ENCODE measurements at places on chromosomes 1 and 21.
A peak's percentile ranks its signal among the peaks of the same experiment; 100 is the strongest.

- peaks cover 17% of the 10 kb centered on the region for H3K36me3 ChIP-seq
- H3K4me1 ChIP-seq: peaks cover 13% of the 10 kb centered on the region
- H3K27ac ChIP-seq: peak overlapping the region; percentile 95
These were observed 610 bp downstream of the RBM8A start for GRCh38 chr1:145926686-145927062.

DNA sequence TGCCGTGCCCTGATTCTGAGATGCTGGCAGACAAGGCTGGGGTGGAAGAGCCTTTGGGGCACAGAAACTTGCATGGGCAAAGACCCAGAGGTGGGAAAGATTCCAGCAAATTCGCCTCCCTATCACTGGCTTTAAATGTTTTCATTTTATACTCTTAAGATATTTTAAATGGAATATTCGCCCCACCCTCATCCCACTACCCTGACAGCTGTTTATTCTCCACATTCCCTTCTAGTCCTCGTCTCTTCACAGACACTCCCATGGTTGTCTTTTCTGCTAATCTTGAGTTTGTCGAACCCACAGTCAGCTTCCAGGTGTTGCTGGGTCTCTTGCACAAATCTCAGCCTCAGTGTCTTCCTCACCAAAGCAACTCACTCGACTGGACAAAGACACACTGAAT lies 245.0 kb downstream of the KAZN start:
- H3K36me3 ChIP-seq: no peaks in the 10 kb centered on the region
- no peak overlapping the region for H3K4me3 ChIP-seq
- H3K4me1 ChIP-seq: no peaks in the 10 kb centered on the region
- no peak for DNase-seq
- no peak overlapping the region for H3K27ac ChIP-seq

DNA sequence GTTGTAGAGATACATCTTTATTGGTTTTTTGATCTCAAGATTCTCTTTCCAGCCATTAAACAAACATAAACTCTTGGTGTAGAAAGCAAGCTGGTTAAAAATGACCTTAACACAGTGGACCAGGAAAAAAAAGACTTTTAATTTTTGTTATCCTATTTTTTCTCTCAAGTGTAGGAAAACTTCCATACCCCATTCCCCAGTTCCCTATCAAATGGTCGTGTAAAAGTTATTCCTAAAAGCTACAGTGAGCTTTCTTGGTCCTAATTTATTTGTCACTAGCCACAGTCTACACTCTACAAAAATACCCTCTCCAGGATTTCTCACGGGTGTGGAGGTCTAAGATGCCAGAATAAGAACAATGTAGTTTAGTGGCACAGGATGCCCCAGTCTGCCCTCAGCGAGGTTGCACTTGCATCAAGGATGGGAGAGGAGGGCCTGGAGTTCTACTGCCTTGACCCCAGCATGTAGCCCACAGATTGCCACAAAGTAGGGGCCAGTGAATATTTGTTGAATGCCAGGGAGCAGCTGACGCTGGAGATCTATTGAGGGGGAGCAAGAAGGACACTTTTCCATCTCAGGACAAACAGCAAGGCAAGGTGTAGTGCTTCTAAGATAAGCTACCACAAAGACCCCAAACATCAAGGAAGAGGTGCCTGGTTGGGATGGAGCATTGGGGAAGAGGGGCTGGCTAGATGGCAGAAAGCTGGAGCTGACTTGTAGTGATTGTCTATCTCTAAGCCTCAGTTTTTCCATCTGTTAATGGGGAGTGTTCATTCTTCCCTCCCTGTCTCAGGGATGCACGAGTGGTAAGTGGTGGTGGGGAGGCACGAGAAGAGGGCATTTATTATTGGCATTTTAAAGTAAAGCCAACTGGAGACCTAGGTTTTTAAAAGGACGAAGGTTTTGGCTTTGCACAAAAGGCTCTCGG lies 1.8 kb downstream of the MYCL start:
- peaks cover 17% of the 10 kb centered on the region for H3K4me1 ChIP-seq
- no peak overlapping the region for H3K27ac ChIP-seq
- no peaks in the 10 kb centered on the region for H3K36me3 ChIP-seq
- no peak for DNase-seq

GRCh38 chr1:47524272-47524671 lies 86.4 kb downstream of the FOXD2 start:
- H3K27ac ChIP-seq: no peak overlapping the region
- H3K4me3 ChIP-seq: no peak overlapping the region
- H3K27me3 ChIP-seq: peaks cover 35% of the 10 kb centered on the region
- no peaks in the 10 kb centered on the region for H3K4me1 ChIP-seq
- DNase-seq: no peak

DNA sequence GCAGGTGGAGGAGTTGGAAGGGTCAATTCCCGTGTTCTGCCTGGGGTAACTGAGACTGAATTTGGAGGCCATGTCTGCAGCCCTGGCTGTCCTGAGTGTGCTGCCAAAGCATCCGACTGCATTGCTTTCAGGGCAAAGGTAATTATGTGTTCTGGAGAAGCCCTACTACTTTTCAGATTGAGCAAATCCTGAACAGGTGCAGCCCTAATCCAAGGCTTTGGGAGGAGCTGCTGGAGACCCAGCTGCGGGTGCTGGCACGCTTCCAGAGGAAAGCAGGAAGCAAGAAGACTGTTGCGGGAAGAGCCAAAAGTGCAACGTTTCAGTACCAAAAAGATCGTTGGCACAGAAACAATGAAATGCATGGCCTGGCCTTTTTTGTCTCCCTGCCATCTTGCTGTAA lies 73.7 kb upstream of the NRIP1 start:
- no peak for DNase-seq
- H3K27ac ChIP-seq: no peak overlapping the region
- H3K4me3 ChIP-seq: no peak overlapping the region

DNA sequence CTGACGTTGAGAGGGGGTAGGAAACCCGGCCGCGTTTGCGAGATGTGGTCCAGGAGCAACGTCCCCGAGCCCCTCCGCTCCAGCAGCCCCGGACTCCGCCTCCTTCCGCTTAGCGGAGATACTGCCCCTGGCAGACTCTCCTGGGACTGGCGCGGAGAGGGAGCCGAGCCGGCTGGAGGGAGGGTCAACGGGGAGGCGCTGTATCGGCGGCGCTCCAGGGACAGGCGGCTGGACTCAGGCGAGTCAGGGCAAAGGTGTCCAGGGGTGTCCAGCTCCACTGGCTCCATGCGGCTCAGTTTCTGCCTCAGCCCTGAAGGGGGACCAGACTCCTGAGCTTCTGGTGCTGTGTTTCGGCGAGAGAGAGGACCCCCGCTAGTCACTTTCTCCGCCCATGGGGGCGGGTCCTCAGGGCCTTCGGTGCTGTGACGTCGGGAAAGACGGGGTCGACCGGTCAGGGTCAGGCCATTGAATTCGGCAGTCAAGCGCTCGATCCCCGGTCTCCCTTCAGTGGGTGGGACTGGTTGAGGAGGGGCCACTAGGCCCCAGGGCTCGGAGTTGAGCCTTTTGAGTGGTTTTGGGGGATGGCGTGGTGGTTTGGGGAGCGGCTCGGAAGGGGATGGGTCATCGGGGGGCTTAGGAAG lies 2.8 kb upstream of the LIX1L start:
- H3K4me3 ChIP-seq: peak overlapping the region; percentile 78
- peaks cover 53% of the 10 kb centered on the region for H3K4me1 ChIP-seq
- DNase-seq: peak; percentile 36
- H3K27me3 ChIP-seq: no peaks in the 10 kb centered on the region
- H3K27ac ChIP-seq: peak overlapping the region; percentile 74

GRCh38 chr21:44907225-44907965 lies 13.3 kb downstream of the ITGB2 start:
- H3K4me3 ChIP-seq: no peak overlapping the region
- H3K27ac ChIP-seq: peak overlapping the region; percentile 39
- no peak for DNase-seq
- H3K27me3 ChIP-seq: no peaks in the 10 kb centered on the region

DNA sequence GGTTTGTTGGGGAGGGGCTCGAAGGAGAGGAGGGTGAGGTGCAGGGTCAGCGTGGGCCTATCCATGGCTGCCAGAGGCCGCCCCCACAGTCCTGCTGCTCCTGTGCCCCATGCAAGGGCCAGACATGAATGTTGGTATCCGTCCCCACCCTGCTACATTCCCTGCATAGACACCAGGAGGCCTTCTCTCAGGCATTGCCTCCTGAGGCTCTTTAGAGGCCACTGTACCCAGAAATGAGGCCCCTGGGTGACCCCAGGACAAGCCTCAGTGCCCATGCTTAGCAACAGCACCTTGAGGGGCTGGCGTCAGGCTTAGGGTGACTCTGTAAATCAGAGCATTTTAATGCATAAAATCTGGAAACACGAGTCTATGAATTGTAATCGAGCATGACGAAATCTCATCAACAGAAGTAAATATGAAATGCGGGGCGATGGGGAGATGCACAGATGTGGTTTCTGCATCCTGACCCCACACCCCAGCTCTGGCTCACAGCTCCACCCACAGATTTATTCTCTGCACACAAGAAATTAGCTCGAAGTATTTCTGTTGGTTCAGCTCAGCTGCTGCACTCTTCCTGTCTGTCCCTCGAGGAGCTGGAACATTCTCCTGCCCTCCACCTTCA lies 124.0 kb upstream of the CSF3R start:
- H3K36me3 ChIP-seq: no peaks in the 10 kb centered on the region
- H3K4me1 ChIP-seq: peaks cover 30% of the 10 kb centered on the region
- no peak for DNase-seq
- H3K4me3 ChIP-seq: no peak overlapping the region
- peak overlapping the region; percentile 64 for H3K27ac ChIP-seq

GRCh38 chr1:214004014-214004413 lies 16.2 kb downstream of the PROX1 start:
- H3K4me1 ChIP-seq: no peaks in the 10 kb centered on the region
- DNase-seq: no peak
- no peak overlapping the region for H3K27ac ChIP-seq
- no peaks in the 10 kb centered on the region for H3K36me3 ChIP-seq
- no peak overlapping the region for H3K4me3 ChIP-seq
- H3K27me3 ChIP-seq: no peaks in the 10 kb centered on the region

- DNase-seq: no peak
- peaks cover 18% of the 10 kb centered on the region for H3K27me3 ChIP-seq
- no peaks in the 10 kb centered on the region for H3K4me1 ChIP-seq
- no peak overlapping the region for H3K27ac ChIP-seq
These were observed 11.6 kb downstream of the PLA2G2A start for GRCh38 chr1:19967808-19968207.

DNA sequence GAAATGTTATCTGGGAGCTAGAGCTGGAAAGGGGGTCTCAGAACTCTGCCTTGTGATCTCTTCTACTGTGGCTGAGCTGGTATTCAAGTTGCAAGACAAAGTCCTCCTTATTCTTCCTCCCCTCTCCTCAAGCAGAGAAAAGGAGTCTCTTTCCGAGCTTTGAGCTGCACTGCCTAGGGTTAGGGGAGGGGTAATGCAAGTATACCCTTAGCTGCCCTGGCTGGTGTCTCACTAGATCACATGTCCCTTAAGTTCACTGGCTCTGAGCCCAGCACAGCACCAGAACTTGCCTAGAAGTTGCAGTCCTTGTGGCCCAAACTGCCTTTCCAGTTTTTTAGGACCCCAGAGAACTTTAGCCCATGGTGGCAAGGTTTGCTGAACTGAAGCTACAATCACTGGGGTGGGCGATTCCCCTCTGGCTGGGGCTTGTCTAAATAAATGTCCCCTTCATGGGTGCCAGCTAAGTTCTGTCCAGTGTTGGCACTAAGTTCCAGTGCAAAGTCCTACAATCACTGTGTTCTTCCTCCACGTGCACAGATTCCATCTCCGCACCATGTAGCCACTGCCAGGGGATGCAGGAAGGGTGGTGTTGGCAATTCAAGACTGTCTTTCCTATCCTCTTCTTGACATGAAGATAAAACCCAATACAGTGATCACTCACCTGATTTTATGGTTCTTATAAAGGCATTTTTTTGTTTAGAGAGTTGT lies 22.7 kb upstream of the CHIA start:
- H3K27ac ChIP-seq: no peak overlapping the region
- H3K4me1 ChIP-seq: peaks cover 9% of the 10 kb centered on the region
- no peak for DNase-seq
- no peak overlapping the region for H3K4me3 ChIP-seq
- peaks cover 25% of the 10 kb centered on the region for H3K27me3 ChIP-seq

DNA sequence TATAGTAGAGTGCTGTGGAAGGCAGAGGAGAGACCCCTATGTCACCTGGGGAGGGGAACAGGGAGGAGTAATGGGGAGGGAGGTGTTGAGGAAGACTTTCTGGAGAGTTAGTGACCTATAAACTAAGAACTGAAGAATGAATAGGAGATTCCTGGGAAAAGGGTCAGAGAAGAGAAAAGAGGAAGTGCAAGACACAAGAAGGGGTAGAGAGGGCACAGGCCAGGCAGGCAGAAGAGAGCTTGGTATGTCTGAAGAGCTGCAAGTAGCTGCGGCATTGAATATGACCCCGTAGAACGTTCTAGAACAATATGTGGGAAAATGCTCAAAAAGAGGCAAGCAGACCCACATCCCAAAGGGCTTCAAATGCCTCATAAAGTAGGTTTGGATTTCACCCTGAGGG lies 361.2 kb downstream of the PRDM2 start:
- no peaks in the 10 kb centered on the region for H3K4me1 ChIP-seq
- no peak overlapping the region for H3K27ac ChIP-seq
- H3K27me3 ChIP-seq: no peaks in the 10 kb centered on the region
- no peak for DNase-seq
- H3K4me3 ChIP-seq: no peak overlapping the region

GRCh38 chr1:227886993-227887696 lies 60.6 kb downstream of the WNT9A start:
- no peaks in the 10 kb centered on the region for H3K36me3 ChIP-seq
- H3K4me3 ChIP-seq: peak overlapping the region; percentile 33
- peak; percentile 34 for DNase-seq
- peaks cover 23% of the 10 kb centered on the region for H3K4me1 ChIP-seq
- peak overlapping the region; percentile 71 for H3K27ac ChIP-seq

DNA sequence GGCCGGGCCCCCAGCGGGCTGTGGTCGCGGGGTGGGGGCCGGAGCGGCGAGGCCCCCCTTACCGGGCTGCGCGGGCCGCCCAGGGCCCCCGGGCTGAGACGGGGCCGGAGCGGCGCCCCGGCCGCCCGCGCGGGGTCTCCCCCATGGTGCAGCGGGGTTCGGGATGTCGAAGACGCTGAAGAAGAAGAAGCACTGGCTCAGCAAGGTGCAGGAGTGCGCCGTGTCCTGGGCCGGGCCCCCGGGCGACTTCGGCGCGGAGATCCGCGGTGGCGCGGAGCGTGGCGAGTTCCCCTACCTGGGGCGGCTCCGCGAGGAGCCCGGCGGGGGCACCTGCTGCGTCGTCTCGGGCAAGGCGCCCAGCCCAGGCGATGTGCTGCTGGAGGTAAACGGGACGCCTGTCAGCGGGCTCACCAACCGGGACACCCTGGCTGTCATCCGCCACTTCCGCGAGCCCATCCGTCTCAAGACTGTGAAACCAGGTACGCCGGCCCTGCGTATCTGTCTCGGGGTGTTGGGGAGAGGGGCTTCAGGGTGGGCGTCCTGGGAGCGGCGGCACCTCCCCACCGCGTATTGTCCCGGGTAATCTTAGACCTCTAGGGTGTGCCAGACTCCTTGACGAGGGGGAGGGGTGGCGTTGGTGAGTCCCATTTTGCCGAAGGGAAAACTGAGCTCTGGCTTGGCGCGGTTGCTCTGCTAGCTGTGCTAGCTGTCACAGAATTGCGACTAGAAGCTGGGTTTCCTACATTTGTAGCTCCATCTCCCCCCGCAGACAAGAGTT lies 745 bp downstream of the MAGI3 start:
- H3K4me3 ChIP-seq: peak overlapping the region; percentile 90
- H3K27ac ChIP-seq: no peak overlapping the region
- H3K4me1 ChIP-seq: peaks cover 19% of the 10 kb centered on the region
- no peak for DNase-seq
- no peaks in the 10 kb centered on the region for H3K36me3 ChIP-seq

All from T-cell (primary cell).